Neural progenitor cell (in vitro differentiated cells): ENCODE measurements at places on chromosomes 6 and 20. TPM values are rescaled to one million over a fixed set of nuclear protein-coding genes. Genes with fewer than 3 reads are reported as not detected.

TMEM244 gene
- not detected in 2 replicates for total RNA-seq

DNA sequence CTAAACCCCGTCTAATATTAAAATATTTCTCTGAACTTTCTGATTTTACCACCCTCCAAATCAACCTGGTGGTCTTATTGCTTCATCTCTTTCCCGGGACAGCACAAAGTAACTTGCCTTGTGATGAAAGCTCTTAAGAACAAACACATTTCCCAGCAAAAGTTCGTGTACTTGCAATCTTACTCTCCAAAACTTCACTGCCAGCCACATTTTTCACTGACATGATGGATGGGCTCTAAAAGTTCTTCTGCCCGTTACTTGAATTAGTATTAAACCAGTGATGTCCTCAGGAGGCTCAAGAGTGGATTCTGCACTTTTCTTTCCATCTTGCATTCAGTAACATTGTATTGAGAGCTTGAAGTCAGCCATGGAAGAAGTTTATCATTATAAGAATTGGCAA is 731.6 kb upstream of the GJE1 start:
- H3K27ac ChIP-seq: no peak overlapping the region
- DNase-seq: no peak
- no peak overlapping the region for H3K4me3 ChIP-seq
- H3K36me3 ChIP-seq: peaks cover 3% of the 10 kb centered on the region
- no peaks in the 10 kb centered on the region for H3K27me3 ChIP-seq

GRCh38 chr20:44848254-44849015 is 37.1 kb upstream of the YWHAB start:
- no peaks in the 10 kb centered on the region for H3K27me3 ChIP-seq
- H3K27ac ChIP-seq: no peak overlapping the region
- no peaks in the 10 kb centered on the region for H3K36me3 ChIP-seq

DNA sequence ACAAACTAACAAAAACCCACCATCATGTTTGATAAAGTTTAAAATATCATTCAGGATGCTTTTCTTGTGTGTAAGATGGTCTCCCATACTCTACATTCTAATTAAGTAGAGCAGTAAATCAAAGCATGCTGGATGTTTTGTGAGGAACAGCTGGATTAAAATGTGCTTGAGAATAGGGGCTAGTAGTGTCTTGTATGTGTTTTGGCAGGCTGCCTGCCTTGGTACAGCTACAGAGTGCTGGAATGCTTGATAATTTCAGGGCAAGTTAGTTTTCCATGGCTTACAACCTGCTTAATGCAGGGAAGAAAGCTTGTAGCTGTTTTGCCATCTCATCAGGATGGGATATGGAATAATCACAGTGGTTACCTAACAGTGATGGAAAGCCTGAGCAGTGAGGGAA is 636.6 kb upstream of the MMS22L start:
- H3K4me3 ChIP-seq: no peak overlapping the region
- H3K27me3 ChIP-seq: no peaks in the 10 kb centered on the region
- no peak overlapping the region for H3K27ac ChIP-seq
- no peaks in the 10 kb centered on the region for H3K36me3 ChIP-seq
- no peak for DNase-seq

DNA sequence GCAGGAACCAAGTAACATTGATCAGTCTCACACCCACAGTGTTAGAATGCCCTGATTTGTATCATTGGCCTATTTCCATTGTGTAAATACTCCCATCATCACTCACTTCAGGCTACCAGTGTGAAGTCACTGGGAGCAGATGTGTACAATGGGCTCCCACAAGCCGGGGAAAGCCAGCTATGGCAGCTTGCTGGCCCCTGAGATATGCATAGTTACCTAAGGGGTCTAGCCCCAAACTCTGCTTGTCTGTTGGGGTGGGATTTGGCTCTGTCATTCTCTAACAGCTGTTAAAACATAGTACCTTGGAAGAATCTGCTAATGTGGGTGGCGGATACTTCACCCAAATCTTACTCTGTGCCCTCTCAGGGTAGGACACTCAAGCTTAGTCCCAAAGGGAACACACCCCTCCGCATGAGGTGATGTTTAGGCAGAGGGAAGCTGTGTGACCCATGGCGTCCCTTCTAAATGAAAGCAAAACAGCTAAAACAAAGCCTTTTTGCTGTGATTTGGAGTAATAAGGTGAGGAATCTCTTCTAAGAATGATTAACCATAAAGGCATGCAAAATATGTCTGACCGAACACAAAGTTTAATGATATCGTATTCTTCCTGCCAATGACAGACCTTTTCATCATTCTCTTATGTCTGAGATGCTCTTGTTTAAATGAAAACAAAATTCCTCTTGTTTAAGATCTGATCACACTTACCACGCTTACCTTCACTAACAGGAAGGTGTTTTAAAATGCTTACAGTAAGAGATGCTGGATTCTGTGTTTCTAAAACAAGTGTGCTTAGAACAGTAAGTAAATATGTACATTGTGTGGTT is 45.9 kb upstream of the PXDC1 start:
- DNase-seq: no peak
- H3K27me3 ChIP-seq: no peaks in the 10 kb centered on the region
- H3K4me3 ChIP-seq: no peak overlapping the region
- peaks cover 20% of the 10 kb centered on the region for H3K4me1 ChIP-seq
- no peaks in the 10 kb centered on the region for H3K36me3 ChIP-seq
- H3K27ac ChIP-seq: no peak overlapping the region
